ENCODE measurements at places on chromosomes 5 and 9. TPM values are rescaled to one million over a fixed set of nuclear protein-coding genes. Genes with fewer than 3 reads are reported as not detected.

DNA sequence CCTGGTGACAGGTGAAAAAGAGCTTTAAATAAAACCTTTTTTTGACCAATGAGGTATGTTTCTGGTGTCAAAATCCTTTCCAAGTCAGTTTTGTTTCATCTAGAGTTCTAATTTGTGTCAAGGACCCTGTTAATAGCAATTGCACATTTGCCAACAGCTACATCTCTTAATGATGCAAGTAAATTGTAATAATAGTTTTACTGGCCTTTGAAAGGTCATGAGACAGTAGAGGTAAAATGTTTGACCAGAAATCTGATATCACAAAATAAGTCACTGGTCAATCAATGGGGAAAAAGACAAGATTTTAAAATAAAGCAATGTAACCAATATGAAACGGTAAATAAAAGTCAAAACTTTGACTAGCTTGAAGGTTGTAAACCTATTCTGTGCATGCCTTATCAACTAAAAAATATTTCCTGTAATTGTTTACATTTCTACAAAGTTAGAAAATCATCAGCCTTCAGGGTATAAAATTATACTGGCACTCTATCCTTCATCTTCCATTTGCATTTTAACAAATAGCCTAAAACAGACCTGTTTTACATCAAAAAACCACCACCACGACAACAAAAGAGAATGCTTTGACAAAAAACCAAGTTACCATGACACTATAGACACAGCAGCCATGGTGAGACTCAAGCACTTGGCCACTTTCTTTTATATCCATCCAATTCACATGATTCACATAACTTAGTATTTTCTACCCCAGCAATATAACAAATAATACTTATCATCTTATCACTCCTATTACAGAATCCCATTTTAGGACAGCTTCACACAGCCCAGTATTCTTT lies 3.0 kb downstream of the NADK2 start:
- no peak for DNase-seq

- DNase-seq = no peak
Measured at GRCh38 chr5:126023994-126024441, 399.2 kb upstream of the GRAMD2B start.

Gene CEL
- 0.62 TPM for total RNA-seq

Gene SYK
- total RNA-seq = 10.6 TPM

- DNase-seq = no peak
Measured at GRCh38 chr5:175288048-175288621, 155.8 kb downstream of the DRD1 start.

DNA sequence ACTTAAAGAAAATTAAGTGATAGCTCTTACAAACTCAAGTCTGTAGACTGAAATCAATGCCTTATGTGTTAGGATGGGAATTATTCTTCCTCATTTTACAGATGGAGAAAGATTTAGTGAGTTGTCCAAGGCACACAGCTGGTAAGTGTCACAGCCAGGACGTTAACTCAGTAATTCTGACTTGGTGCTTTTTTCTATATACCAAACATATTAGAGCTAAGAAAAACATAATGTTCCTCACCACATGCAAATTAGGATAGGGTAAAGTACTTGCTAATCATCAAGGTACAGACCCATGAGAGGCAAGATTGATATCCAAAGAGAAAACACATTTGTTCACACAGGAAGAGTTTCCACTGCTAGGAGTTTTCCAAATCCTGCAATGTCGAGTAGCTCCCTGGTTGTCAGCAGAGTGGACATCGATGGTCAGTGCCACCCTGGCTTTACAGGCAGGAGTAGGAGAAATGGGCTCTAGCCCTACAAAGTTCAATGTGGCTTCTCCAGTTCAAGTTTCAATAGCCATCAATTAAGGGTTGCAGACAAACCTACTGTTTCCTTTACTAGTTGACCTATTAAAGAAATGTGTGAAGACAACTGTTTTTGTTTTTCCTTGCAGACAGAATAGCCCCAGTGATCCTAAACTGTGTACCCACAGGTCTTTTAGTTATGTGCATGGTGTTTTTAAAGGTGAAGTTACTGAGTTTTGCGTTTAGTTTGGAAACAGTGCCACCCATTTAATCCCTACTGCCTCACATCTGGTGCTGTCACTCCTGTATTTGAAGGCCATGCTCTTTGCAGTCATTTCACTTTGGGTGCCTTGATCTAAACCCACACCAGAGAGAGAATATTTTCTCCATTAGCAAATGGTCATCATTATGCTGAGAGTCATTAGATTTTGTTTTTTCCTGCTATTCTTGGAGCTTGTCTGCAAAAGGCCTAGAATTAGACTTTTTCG lies 460.8 kb upstream of the SMARCA2 start:
- DNase-seq = no peak

Gene FOXI1
- total RNA-seq = not detected
